Left renal pelvis (tissue), 4 donors: ENCODE measurements at places on chromosomes 4 and X. TPM values are rescaled to one million over a fixed set of nuclear protein-coding genes. Genes with fewer than 3 reads are reported as not detected.

Gene AKAP4
- polyA plus RNA-seq = 0.11 TPM

Gene C1QTNF7
- polyA plus RNA-seq = 28.0 TPM

Gene CFAP99
- 0.96 TPM for polyA plus RNA-seq

Gene ADAM29
- 0.27 TPM for polyA plus RNA-seq

Gene FAM47E
- 7.3 TPM for polyA plus RNA-seq

Gene PCDH18
- polyA plus RNA-seq = 133 TPM

Gene CXCR3
- 0.31 TPM for polyA plus RNA-seq

Gene ASB11
- 0.08 TPM for polyA plus RNA-seq

Gene HSFX2
- polyA plus RNA-seq = not detected

Gene TMPRSS11B
- not detected for polyA plus RNA-seq

- DNase-seq = no peak
These were observed 23.8 kb downstream of the SMIM20 start for GRCh38 chr4:25937801-25938200.

- no peak for DNase-seq
These were observed 104.1 kb downstream of the ASB9 start for GRCh38 chrX:15165832-15166231.

GRCh38 chrX:118839334-118839958 is 15.8 kb downstream of the ZCCHC12 start:
- DNase-seq = peak; percentile 32

GRCh38 chr4:19514276-19515070 is 737.2 kb upstream of the SLIT2 start:
- no peak for DNase-seq

DNA sequence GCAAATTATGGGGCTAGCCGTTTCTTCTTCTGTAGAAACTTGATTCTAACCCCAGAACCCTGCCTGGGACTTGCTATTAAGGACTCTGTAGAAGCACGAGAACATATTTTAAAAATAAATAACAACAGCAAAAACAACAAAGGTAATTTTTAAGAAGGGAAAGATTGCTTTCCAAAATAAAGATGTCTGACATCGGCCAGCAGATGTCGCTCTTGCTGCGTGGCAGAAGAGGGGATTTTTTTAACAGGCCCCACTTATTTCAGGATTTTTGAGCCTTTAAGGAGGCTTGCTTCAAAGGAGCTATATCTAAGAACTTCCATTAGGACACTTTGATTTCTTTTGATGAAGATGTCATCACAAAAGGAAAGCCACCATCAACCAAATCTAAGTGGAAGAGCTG is 62.8 kb upstream of the EGFL6 start:
- no peak for DNase-seq

DNA sequence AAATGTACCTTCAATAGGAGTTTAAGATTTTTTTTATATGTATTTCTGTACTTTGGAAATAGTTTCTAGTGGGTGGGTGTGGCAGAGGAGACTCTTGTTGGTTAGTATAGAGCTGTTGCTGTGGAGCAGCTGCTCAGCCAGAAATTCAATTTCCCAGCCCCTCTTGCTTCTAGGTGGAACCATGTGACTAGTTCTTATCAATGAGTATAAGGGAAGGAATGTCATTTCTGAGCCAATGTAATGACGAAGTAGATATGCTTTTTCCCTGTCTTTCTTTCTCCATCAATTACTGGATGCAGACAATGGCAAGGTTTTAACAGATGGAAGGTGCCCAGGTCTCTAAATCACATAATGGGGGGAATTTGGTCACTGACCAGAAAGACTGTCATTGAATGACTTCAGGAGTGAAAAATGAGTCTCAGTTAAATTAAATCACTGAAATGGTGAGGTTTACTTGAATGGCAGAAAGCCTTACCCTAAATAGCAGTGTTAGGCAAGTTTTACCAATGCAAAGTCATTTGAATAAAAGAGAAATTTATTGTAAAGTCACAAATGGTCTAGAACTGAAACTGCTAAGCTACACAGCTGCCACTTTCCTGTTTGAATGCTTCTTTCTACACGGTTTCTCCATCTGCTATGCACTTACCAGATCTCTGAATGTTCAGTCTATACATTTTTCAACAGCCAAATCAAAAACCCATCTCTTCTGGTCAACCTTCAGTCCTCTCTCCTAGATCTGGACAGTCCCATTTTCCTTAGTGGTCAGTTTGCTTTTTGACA is 795.4 kb upstream of the MAGEB2 start:
- DNase-seq = no peak

DNA sequence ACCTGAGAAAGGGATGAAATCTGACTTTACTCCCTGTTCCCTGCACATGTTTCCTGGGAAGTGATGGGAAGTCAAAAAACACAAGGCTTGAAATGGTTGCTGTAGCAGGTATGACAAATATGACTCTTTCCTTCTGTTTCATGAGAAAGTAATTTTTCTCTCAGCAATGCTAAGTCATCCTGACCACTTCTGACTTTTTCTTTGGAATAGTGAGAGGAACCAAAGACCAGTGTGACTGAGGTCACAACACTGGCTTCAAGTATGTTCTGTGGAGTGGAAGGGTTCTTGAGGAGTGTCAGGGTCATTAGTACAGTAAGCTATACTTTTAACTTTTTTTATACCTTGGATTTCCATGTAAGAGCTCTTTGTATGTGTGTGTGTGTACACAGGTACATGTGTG is 225.3 kb downstream of the PPP3CA start:
- DNase-seq = no peak

DNA sequence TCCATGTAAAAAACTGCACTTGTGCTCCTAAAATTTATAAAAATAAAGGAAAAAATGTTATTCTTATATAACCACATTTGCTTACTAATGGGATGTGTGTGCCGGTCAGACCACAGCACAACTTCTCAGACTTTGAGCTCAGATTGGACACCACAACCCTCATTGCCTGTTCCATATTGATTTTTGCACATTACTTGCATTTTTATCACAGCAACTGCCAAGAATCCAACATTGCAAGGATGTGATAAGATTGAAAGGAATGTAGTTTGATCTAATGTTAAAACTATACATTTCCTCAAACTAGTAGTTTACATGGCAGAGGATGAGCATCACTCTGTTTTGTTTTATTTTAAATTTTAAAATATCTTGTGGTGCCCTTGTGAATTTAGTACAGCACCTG is 227.8 kb downstream of the KDR start:
- no peak for DNase-seq

DNA sequence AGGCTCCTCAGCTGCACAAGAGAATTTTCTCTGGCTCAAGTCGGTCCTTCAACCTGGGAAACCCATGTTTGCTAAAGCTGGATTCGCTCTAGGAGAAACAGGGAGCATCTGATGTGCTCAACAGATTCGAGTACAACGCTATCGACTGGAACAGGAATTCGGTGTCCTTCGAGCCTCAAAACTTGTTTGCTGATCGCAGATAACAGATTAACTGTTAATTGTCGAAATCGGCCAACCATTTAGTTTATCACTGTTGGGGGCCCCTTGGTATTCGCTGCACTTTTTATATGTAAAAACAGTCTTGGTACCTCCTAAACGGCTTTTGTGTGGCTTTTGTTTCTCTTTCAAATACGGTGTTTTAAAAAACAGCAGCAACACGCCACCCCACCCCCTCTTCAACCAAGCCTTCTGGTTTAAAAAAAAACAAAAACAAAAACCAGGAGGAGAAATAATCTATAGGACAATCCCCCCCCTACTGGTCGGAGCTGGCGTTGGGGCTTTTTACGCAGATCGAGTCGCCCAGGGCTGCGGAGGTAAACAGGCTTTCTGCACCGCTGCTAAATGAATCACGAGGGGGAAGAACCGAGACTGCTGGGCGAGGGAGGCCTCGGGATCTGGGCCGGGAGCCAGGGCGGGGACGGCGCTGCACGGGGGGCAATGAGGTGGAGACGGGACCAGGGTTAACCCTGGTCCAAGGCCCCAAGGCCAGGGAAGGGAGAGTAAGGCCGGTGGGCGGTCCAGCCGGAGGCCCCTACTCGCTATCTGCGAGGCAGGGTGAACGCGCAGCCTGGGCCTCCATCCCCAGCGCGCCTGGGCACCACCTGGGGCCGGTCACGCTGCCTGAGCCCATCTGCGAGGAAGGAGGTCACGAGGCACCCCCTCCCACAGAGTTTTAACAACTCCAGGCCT is 71.7 kb upstream of the BCOR start:
- DNase-seq = no peak

- no peak for DNase-seq
These were observed 25.9 kb downstream of the PKD2 start for GRCh38 chr4:88033309-88033708.

DNA sequence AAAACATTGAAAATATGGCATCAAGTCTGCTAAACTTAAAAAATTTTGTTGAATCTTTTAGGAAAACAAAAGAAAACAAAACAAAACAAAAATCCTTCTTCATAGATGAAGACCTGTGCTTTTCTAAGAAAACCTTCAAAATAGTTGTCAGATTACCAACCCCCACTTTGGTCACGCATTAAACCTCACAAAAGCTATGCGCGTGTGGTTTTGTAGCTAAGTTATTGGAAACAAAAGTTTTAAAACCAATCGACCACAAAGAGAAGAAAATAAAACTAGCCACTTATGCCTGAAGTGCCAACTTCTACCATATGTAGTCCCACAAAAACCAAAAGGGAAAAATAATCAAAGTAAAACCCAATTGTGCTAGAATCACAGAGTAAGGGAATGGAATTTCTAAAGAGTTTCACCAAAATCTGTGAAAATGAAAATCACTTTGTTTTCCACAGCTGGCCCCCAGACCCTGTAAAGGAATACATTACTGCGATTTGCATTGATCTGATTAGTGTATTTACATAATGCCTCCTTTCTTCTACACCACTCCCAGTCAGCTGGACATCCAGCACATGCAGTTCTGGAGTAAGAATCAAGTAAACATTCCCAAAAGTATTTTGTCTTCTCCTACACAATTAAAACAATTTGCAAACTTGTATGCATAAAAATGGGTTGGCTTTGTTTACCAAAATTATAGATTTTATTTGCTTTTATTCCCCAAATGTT is 330.1 kb upstream of the DKK2 start:
- no peak for DNase-seq

DNA sequence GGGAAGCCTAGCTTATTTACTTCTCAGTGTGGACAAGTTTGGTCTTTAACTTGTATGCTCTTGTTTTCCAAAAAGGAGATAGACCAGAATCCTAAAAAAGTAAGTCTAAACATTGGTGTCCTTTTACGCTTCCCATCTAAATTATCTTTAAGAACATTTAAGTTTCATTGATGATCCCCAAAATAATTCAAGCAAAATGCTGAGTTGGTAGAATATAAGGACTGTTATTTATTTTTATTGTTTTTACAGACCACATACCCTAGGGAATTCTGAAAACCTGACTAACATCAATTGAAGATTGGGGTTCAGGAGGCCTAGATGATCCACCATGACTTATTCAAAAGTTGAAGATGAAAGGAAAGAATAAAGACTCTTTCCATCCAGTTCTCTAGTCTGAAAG is 653.0 kb downstream of the CCSER1 start:
- DNase-seq = no peak

DNA sequence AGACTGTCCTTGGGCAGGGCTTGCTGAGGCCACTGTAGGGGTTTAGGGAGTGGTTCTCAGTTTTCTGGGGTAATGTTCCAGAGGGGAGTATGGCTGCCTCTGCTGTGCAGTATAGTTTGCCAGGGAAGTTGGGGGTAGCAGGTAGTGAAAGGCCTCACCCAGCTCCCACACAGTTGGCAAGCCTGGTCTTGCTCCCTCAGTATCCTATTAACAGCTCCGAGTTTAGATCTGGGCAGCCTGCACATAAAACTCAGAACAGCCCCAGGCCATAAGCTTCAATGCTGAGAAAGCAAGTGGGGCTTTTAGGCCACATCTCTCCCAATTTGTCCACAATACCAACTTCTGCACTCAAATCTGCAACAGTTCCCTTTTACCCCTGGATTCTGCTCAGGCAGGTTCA is 205.2 kb downstream of the GALNTL6 start:
- DNase-seq = no peak

DNA sequence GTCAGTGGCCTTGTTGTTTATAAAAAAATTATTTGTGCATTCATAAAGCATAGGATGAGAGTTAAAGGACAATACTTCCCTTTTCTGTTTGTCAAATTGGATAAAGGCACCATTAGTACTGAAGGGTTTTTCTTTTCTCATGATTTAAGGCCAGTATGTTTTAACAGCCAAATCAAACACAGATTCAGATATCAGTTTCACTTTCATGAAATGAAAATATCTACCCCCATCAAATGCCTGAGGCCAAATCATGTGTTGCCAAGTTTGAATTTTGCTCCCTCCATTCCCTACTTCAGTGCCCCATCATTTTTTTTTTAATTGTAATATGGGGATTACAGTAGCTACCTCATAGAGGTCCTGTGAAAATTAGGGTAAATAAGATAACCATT is 745.9 kb downstream of the RPA4 start:
- DNase-seq = no peak

DNA sequence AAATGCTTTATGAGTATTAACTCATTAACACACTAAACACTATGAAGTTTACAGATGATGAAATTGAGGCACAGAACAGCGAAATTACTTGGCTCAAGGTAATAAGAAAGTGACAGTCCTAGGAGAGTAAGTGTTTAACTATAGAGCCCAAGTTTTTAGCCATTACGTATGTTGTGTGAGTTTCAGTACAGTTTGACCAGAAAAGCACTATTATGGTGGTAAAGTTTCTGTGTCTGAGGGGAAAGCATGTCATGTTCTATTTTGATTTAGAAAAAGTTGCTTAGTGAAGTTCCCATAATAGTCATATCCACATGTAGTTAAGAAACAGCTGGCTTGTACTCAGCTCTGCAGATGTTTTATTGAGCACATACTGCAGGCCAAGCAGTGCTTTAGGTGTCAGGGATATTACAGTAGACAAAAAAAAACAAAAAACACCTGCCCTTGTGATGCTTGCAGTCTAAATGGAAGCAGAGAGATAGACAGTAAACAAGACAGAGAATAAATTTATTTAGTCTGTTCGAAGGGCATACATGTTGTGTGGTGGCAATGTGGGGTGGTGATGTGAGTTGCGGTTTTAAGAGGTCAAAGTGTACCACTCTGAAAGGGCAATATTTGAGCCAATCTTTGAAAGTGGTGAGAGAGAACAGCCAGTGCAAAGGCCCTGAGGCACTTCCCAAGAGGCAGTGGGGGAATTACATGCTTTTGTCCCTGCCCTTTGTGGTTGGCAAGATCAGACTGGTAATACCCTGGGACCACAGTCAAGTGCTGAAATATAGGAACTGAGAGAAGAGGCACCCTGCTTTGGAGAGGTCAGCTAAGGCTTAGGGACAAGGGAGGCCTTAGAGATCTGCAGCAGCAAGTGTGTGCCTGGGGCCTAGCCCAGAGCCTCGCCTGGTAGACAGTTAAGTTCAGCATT is 6.2 kb downstream of the TMEM131L start:
- DNase-seq = no peak

- no peak for DNase-seq
These were observed 49.5 kb downstream of the RGS12 start for GRCh38 chr4:3342182-3342854.

DNA sequence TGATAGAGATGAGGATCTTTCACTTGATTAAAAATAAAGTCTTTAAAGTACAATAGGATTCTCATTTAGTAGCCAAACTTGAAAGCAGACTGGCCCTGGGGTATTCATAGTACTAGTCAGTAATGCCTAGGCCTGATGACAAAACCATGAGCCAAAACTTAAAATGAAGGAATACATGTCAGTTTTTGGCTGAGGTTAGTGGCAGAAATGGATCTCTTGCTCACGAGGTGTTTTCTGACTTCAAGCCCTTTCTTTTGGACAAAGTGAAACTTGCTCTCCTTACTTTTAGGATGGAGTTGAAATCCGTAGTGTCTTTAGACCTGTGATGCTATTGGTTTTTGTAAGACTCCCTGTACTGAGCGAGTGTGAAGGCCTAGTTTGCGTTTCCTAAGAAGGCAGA is 157.7 kb downstream of the CCNG2 start:
- DNase-seq = no peak
